ENCODE measurements at places on chromosomes 4 and X. TPM values are rescaled to one million over a fixed set of nuclear protein-coding genes. Genes with fewer than 3 reads are reported as not detected.

- peak; percentile 22 for DNase-seq
Observed at GRCh38 chrX:130975947-130976346, 72.9 kb upstream of the ENOX2 start.

- no peak for DNase-seq
Observed at GRCh38 chr4:18932730-18933339, 911.3 kb upstream of the LCORL start.

DNA sequence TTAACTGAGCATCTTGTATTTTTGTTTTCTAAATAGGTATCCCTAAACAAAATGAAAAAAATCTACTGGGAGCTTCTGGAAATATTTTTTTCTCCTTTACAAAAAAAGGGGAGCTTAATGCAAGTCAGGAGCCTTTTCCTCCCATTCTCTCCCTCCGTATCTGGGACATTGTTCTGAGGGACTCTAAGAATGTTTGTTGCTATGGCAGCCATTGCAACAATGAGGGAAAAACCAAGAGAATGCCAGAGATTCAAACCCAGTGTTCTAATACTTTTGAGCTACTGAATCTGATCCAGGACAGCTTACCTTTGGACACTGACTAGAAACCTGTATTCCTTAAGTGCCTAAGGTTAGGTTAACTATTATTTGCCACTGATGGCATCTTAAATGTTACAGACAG lies 485.7 kb upstream of the HS3ST1 start:
- no peak for DNase-seq

GRCh38 chr4:146398896-146399445 lies 122.8 kb downstream of the SLC10A7 start:
- DNase-seq = no peak

DNA sequence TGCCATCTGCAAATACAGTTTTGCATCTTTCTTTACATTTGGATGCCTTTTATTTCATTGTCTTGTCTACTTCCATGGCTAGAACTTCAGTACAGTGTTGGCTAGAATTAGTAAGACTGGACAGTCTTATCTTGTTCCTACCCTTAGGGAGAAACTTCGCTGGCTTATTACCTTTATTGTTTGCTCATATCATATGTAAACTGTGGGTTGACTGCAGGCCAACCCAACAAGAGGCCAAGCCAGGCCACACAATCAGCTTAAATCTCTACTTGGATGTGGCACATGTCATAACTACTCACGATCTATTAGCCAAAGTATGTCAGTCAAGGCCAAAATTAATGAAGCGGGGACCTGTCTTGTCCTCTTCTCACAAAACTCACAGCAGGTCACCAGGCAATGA lies 144.1 kb downstream of the THOC2 start:
- no peak for DNase-seq

Gene BMP15
- not detected for total RNA-seq
